ENCODE measurements at places on chromosomes 11 and 22. TPM values are rescaled to one million over a fixed set of nuclear protein-coding genes. Genes with fewer than 3 reads are reported as not detected.

KDM4E gene
- not detected for total RNA-seq

TUBGCP6 gene
- 14.1 TPM for total RNA-seq

THAP7 gene
- total RNA-seq: 19.4 TPM

CD6 gene
- 0.08 TPM for total RNA-seq

OTOG gene
- not detected for total RNA-seq

MYO18B gene
- total RNA-seq: 114 TPM

CATSPER1 gene
- total RNA-seq: not detected

KRTAP5-11 gene
- total RNA-seq: not detected
